Stimulated activated CD4-positive, alpha-beta T cell treated with anti-CD3 and anti-CD28 coated beads, Interleukin-12 subunit alpha, Interleukin-12 subunit beta, amount 100 ng/mL, for 24 hours (primary cell): ENCODE measurements at places on chromosomes 7 and 10.

DNA sequence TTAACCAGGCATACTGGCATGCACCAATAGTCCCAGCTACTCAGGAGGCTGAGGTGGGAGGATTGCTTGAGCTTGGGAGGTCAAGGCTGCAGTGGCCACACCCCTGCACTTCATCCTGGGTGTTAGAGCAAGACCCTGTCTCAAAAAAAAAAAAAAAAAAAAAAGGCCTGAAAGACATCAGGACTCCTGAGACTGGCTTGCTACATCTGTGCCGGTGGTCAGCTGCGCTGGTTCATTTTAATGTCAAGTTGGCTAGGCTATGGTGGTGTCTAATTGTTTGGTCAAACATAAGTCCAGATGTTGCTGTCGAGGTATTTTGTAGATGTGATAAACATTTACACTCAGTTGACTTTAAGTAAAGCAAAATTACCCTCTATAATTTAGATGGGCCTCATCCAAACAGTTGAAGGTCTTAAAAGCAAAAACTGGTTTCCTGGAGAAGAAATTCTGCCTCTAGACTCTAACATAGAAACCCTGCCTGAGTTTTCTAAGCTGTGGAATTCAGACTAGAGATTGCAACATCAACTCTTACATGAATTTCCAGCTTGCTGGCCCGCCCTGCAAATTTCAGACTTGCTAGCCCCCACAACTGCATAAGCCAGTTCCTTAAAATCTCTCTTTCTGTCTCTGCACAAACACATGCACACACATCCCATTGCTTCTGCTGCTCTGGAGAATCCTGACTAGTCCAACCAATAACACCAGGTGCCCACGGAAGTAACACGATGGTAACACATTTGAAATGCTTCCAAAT is 18.2 kb downstream of the MYOF start:
- no peak for DNase-seq

- DNase-seq, result no peak
Observed at GRCh38 chr10:30782537-30783461, 153.2 kb upstream of the LYZL2 start.

GRCh38 chr7:66162622-66163021 is 42.5 kb upstream of the TPST1 start:
- no peak for DNase-seq

DNA sequence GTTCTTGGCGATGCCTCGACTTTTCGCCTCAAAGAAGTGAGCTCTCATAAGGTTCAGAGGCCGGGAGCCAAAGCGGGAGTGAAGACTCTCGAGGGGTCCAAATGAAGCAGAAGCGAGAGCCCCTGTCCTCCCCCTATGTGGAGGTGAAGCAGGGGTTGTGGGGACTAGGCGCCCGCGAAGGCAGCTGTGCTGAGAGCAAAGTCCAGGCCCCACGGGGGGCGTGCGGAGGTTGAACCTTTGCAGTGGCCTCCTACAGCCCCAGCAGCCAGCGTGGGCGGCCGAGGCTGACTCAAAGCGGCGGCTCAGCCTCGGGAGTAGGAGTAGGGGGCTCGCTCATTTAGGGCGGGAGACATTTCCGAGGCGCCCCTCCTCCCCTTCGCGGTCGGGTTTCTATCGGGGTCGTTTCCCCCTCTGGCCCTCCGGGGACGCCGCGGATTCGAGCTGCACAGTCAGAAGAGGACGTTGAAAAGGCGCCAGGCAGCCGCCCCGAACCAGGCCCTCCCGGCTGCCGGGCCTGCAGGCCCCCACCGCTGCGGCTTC is 553 bp upstream of the ADD3 start:
- peak; percentile 45 for DNase-seq

- DNase-seq, result no peak
Observed at GRCh38 chr10:2761971-2762370, 305.4 kb upstream of the PFKP start.

DNA sequence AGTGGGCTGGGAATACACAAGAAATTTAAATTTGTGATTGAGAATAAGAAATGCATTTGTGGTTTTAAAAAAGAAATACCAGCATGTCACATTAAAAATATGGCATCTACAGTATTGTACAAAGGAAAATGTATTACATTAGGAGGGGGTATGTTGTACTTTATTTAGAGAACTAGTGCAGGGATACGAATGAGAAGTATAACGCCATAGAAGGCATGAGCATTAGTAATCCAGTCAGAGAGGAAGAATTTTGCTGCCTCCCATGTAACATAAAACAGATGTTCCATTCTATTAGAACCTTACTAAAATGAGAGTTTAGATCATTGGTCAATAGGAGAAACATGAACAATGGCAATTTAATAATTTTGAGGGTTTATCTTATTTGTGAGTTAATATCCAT is 182.2 kb downstream of the ADK start:
- DNase-seq, result no peak

DNA sequence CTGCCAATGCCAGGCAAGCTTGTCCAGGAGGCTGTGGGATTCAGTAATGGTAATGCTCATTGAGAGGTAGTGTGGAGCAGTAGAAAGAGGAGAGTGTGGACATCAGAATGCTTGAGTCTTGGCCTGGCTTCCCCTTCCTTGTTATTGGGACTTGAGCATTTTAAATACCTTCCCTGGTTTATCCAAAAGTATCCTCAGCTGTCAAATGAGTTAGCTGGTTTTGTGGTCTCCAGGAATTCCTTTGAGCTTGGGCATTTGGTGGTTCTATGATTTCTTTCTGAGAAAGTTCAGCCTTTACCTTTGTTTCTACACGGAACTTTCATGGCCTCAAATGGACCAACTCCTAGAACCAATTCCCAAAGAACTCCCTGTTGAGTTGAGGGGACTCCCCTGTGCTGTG is 264.3 kb downstream of the PTEN start:
- DNase-seq, result no peak

DNA sequence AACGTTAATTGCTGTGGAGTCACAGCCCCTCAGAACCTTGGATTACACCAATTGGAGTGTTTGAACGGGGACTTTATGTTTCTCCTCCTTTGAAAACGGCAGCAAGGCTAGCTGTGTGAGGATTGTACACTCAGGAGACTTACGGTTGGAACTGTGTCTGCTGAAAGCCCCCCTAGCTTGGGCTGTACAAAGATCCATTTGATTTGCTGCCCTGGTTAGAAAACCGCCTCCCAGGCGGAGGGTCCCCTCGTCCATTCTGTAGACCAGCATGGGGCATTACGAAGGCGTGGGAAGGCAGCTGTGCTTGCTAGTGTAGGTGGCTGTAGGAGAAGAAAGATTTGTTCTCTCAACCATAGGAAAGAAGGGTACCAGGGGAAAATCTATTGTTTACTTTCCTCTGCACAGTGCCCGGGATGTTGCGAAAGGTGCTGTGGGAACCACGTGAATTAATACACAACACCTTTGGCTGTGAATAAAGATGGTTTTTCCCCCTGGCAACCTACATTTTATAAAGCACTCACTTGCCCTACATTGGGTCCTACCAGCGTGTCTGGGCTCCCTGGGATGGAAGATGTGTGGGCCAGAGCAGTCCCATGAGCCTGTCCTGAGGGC is 73.4 kb upstream of the BTBD16 start:
- DNase-seq, result no peak
